ENCODE measurements at places on chromosomes 2 and 18.

GRCh38 chr2:108106731-108107130 is 120.4 kb downstream of the SLC5A7 start:
- no peak for DNase-seq

DNA sequence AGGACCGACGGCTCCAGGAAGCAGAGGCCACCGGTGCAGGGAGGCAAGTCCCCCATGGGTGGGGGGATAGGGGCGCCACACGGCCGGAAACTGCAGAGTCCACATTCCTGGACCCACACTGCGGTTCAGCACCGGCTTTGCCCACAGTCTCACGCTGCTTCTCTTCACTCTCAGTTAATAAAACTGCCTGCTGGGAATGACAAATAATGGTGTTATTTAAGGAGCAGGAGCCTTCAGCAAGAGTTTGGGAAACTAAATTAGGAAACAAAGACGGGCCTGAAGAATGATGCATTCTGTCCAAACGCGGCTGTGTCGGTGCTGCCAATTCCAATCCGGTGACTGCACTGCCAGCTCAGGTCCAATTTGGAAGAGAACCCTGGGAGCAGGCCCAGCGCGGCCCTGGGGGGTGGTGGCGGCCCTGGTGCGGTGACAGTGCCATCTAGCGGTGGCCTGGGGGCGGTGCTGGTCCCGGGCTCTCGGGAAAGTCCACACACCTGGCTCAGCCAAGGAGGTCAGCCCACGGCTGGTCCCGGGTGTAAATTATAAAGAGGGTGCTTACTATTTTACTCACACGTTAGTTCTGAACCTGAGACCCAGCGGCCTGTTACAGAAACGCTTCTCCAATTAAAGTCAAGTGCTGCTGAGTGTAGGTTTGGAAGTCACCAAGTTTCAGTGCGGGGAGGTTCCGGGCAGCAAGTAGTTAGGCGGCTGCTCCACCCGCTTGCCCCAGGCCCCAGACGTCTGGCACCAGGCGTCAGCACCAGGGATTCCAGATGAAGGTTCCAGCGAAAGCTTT is 73.1 kb upstream of the PXDN start:
- DNase-seq: no peak

GRCh38 chr2:187546762-187547333 is 7.4 kb downstream of the TFPI start:
- DNase-seq: no peak

DNA sequence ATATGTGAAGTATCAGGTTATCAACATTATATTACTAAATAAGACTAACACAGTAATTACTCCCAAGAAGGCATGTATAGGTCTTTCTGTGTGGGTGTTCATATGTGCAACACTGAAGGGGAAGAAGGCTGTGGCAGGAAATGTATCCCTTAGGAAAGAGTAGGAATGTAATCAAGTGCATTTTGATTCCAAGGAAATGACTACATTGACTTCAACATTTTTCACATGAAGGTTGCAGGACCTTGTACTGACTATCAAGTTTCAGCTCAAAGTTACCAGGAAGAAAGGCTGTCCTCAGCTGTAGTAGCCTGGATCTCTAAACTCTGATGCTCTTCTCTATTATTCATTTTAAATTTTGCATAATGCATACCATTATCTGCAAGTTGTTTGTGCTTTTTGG is 680.8 kb downstream of the NYAP2 start:
- no peak for DNase-seq

- peak; percentile 41 for DNase-seq
Observed at GRCh38 chr2:75608684-75609333, 37.8 kb upstream of the MRPL19 start.

- no peak for DNase-seq
Observed at GRCh38 chr2:169526451-169526850, 16.9 kb downstream of the KLHL41 start.

- no peak for DNase-seq
Observed at GRCh38 chr2:172395503-172395902, 31.9 kb upstream of the ITGA6 start.

GRCh38 chr2:8607606-8608005 is 74.2 kb upstream of the ID2 start:
- no peak for DNase-seq

GRCh38 chr2:5950736-5951135 is 258.6 kb downstream of the SOX11 start:
- DNase-seq: no peak

- DNase-seq: no peak
Observed at GRCh38 chr2:20421336-20421987, 25.4 kb upstream of the RHOB start.

GRCh38 chr2:45168711-45169338 is 159.6 kb upstream of the SIX2 start:
- DNase-seq: no peak

DNA sequence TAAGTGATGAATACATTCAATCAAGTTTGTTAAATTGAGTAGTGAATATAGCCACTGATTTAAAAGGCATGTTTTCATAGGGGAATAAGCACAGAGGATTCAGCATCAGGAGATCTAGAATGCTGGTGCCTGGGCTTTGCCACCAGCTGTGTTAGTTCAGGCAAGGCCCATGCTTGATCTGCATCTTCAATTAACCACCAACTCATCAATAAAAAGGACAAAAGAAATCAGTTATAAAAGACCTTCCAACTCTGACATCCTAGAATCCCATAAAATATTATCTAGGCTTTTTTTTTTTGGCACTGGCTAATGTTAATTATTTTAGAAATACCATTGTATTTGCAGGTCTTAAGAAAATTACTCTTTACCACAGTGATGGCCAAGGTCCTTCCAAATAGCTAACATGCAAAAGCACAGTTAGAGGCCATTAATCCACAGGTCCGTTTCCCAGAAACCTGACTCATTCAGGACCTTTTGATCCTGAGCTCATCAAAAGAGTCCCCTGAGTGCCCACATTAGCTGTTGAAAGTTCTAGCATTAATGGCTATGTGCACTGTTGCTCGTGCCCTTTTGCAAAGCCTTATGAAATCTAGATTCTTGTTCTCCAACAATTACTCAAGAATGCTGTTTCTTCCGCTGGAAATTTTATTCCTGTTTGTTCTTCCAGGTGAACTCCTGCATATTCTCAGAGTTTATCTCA is 170.0 kb downstream of the CYRIA start:
- DNase-seq: no peak

DNA sequence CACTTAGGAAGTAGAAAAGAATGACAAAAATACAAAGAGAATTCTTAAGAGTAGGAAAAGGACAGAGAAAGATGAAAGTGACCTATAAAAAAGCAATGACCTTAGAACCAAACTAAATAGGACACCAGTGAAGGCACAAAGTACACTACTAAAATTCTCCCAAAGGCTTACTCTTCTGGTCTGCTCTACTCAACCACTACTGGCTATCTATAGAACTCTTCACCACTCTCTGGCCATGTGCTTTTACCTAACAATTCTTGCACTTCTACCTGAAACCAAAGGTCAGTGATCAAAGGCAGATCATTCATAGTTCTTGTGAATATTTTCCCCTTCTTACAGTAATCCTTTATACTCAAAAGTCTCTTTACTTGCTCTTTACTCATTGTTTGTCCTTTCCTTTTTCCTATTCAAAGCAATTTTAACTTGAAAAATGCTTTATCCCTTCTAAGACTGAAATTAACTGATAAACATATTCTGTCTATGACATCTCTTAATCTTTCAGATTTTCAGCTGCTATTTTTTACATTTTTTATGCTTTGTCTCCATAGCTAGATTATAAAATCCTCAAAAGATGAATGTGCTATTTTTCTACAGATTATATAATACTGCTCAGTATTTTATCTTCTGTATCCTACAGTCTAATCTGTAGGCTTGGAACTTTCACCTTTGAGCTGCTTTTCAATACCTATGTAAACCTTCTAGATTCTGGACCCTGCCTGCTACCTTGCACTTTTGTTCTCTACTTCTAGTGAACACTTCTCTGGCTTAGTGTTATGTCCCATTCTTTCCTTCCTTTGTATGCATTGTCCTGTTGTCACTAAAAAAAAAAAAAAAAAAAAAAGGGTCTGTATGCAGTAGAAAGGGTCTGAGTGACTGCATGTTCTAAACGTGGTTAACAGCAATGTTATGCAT is 64.6 kb downstream of the NCKAP1 start:
- no peak for DNase-seq

DNA sequence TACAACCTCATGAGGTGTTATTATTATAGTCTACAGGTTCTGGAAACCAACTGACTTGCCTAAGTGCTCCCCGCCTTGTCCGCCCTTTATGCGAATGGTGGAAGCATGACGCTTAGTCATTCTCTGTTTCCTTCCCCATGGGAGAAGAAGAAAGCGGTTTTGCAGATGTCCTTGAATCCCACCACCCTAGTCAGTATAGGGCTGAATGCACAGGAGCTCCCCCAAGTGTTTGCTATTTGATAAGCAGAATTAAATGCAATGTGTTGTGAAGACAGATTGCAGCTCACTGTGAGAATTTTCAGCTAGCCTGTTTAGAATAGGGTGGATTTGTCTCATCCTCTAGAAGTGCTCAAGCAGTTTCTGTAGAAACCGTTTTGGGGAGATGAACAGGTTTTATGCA is 652.0 kb downstream of the DCC start:
- DNase-seq: no peak

DNA sequence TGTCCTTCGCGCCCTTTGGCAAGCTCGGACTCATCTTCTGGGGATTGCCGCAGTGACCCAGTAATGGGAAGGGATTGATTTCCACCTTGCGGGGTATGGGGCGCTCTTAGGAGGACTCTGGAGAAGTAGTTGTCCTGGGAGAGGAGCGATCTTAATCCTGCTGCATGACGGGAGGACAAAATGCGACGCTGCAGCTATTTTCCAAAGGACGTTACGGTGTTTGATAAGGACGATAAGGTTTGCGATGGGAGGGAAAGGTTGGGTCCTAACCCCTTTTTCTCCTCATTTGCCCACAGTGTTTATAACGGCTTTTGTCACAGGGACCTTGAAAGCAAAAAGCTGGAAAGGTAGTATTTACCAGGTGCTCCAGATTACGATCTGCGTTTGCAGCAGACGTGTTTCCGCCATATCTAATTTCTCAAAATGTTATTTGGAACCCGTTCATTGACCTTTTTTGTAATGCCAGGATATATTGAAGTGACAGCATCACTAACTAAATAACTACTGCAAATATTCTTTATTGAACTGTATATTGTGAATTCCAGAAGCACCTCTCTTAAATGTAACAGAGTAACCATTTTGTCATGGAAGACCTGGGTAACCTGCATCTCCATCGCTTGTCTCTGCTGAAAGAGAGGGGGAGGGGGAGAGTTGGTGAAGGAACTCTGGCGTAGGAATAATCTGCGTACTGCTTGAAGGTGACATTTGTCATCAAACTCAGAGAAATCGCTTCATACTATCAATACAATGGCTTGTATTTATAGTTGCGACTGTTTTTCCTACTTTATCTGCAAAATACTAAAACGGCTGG is 590 bp downstream of the MDH1 start:
- DNase-seq: no peak

GRCh38 chr2:56473524-56473923 is 289.7 kb downstream of the CCDC85A start:
- no peak for DNase-seq

GRCh38 chr18:77597726-77598125 is 348.1 kb downstream of the GALR1 start:
- no peak for DNase-seq

GRCh38 chr2:73999881-74000597 is 15.3 kb downstream of the TET3 start:
- no peak for DNase-seq

- DNase-seq: no peak
Observed at GRCh38 chr2:232817756-232818155, 41.4 kb upstream of the KCNJ13 start.

DNA sequence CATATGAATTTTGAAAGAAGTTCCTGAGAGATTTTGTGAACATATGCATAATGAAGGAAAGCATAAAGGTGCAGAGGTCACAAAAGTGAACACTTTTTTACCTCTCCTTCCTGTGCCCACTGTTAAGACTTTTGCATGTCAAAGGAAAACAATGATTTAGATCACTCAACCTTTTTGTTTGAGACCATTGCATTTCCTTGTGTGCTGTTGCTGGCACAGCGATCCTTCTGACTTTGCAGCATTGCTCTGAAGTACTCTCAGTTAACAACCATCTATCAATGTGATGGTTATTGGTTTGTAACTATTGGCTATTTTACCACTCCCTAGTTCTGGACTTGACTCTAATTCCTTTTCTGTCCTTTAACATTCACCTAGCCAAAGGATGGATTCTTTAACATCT is 61.7 kb upstream of the TFPI start:
- DNase-seq: no peak

GRCh38 chr2:104826016-104826415 is 27.9 kb upstream of the POU3F3 start:
- no peak for DNase-seq

GRCh38 chr2:120498576-120499394 is 152.8 kb downstream of the INHBB start:
- DNase-seq: no peak

GRCh38 chr2:227152093-227152766 is 11.8 kb downstream of the COL4A4 start:
- no peak for DNase-seq

DNA sequence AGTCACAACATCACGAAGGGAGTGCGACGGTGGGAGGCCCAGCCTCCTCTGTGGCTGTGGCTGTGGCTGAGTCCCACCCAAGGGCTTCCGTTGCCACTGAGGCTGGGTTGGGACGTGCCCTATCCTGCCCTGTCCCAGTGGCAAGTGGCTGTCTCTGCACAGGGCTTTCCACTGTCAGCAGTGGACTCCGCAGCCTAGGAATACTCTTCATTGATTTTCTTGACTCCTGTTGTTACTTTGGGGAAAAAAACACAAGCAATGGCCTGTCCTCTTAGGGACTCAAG is 122.7 kb downstream of the RAB3GAP1 start:
- no peak for DNase-seq

- no peak for DNase-seq
Observed at GRCh38 chr2:237365671-237366070, 48.3 kb downstream of the COL6A3 start.

DNA sequence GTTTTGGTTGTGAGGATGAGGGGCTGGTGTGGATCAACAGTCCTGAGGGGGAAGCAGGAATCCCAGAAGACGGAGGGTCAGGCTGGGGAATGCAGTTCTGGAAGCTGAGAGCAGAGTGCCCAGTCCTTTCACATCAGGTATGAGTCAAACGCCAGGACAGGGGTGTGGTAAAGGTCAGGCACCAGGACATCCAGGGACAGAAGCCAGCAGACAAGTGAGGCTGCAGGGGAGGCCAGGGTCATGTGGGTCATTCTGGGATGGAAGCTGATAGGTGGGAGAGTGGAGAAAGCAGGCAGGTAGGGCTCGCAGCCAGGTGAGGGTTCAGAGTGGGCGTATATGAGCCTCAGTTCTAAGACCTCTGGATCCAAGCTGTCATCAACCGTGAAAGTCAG is 12.8 kb upstream of the GNLY start:
- DNase-seq: no peak

All from CD4-positive, alpha-beta T cell treated with Interleukin-15 for 1 hour (primary cell).